ENCODE measurements at places on chromosomes 1 and 21.

GRCh38 chr1:16420424-16421118, 16.7 kb downstream of the SPATA21 start:
- H3K4me3 ChIP-seq, result peak overlapping the region; percentile 6
- peak overlapping the region; percentile 70 for H3K27ac ChIP-seq
- peaks cover 30% of the 10 kb centered on the region for H3K4me1 ChIP-seq
- peak; percentile 26 for DNase-seq

- no peak overlapping the region for H3K4me3 ChIP-seq
- DNase-seq, result no peak
- no peaks in the 10 kb centered on the region for H3K27me3 ChIP-seq
Measured at GRCh38 chr1:2240270-2241156, 12.4 kb downstream of the SKI start.

GRCh38 chr1:197924516-197925123, 7.4 kb downstream of the LHX9 start:
- no peak overlapping the region for H3K27ac ChIP-seq
- peaks cover 13% of the 10 kb centered on the region for H3K27me3 ChIP-seq
- H3K4me3 ChIP-seq, result no peak overlapping the region
- H3K4me1 ChIP-seq, result peaks cover 23% of the 10 kb centered on the region

DNA sequence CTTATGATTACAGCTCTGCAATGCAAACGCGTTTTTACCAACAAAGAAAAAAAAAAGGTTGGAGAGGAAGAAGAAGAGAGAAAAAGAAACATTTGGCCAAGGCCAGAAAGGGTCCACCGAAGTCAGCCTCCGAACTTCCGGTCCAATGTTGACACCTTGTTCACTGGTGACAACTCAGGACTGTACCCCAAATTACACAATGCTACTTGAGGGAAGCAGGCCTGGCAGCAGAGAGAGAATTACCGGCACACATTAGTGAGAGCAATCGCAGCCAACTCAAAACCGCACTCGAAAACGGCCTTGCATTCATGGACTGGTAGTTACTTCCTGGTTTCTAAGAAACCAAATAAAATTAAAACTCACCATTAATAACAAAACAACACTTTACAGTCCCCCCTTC, 652.5 kb downstream of the KIF26B start:
- no peaks in the 10 kb centered on the region for H3K27me3 ChIP-seq
- H3K27ac ChIP-seq, result no peak overlapping the region
- DNase-seq, result no peak
- H3K4me3 ChIP-seq, result no peak overlapping the region

DNA sequence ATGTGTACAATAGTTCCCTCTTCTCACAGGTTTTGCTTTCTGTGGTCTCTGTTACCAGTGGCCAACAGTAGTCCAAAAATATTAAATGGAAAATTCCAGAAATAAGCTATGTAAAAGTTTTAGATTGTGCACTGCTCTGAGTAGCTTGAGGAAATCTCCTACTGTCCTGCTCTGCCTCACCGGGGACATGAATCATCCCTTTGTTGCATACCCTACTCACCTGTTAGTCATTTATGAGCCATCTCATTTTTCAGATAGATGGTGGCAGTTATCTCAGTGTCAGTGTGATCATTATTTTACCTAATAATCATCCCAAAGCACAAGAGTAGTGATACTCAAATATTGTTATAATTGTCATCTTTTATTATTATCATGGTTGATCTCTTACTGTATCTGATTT, 688.1 kb downstream of the PLA2G4A start:
- no peaks in the 10 kb centered on the region for H3K27me3 ChIP-seq
- H3K27ac ChIP-seq, result no peak overlapping the region
- no peak for DNase-seq
- no peaks in the 10 kb centered on the region for H3K36me3 ChIP-seq

DNA sequence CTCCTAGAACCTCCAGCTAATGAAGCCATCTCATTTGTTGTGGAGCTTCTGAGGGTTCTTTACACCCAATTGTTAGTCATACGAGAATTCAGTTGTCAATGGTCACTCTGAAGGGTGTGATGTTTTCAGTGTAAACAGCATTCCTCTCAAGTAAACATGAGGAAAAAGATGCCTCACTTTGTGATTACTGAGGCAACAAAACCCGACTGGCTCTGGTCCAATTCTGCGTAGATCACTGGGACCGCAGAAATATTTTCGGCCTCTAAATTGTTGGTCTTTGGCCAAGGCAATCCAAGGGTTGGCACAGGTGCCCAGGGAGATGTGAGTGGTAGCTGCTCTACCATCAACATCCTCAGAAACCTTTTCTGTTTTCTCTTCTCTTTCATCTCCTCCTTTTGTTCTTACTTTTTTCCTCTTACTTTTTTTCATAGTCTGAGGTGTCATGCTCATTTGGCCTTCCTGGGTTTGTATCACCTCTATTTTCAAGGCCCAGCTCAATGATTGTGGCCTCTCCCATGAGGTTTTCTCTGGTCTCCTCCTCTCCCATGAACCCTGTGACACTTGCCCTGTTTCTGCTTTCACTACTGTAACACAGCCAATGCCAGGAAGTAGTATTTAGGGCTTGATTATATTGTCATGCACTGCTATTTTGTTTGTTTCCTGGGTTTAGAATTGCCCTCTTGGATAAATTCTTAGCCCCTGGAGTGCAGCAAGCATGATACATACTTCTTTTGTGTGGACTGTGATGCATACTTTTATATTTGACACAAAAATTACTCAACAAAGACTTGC, 221.9 kb downstream of the TNR start:
- peaks cover 4% of the 10 kb centered on the region for H3K27me3 ChIP-seq
- DNase-seq, result no peak
- H3K4me3 ChIP-seq, result no peak overlapping the region
- no peaks in the 10 kb centered on the region for H3K4me1 ChIP-seq
- no peak overlapping the region for H3K27ac ChIP-seq

GRCh38 chr1:202811296-202812175, 782 bp downstream of the PCAT6 start:
- no peaks in the 10 kb centered on the region for H3K36me3 ChIP-seq
- no peak overlapping the region for H3K27ac ChIP-seq
- peak overlapping the region; percentile 91 for H3K4me3 ChIP-seq
- H3K4me1 ChIP-seq, result peaks cover 15% of the 10 kb centered on the region

DNA sequence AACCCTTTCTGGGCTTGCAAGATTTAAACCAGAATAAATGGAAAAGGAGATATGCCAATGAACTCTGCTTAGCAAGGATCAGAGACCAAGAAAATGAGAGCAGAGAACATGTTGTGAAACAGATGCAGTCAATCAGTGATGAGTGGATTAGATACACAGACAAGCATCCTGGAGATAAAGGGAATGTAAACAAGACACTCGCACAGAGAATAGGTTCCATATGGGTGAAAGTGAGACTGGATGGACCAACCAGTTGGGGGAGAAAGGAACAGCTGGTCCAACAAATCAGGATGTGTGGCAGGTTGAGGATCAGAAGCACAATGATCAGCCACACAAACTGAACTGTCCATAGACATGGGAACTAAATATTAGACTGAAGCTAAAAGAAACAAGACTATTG, 338.2 kb downstream of the ASTN1 start:
- H3K36me3 ChIP-seq, result no peaks in the 10 kb centered on the region
- no peaks in the 10 kb centered on the region for H3K4me1 ChIP-seq
- H3K27me3 ChIP-seq, result no peaks in the 10 kb centered on the region
- no peak for DNase-seq

DNA sequence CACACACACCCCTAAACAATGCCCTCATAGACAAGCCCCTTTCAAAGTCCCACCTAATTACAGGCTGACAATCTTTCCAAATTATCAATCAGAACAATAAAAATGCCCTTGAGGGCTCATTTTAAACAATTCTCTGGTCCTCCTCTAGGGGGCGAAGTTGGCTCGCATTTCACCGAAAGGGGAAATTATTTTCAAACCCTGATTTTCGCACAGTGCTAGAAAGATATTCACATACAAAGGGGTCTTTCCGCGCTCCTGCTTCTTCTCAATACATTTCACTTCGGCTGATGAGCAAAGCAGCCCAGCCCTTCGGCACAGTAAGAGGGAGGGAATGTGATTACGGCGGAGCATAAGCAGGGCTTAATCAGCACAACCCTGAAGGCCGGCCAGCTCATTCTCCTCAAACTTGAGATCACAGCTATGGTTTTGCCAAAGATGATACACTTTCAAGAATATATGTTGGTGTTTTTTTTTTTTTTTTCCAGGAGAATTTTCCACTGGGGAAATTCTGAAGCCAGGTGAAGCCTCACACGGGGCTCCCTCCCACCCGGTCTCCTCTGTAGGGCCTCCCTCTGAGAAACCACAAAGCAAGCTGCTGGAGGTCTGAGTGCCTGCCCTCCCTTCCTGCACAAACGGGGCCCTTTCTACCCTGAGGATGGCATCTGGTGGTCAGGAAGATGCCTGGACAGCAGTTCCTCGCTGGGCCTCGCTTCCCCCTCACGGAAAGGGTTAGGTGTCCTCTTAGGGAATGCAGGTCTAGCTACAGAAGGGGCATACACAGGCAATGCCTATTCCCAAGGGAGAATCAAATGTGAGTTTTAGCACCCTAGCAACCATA, 66.9 kb downstream of the GNG12 start:
- peaks cover 2% of the 10 kb centered on the region for H3K27me3 ChIP-seq
- peak; percentile 16 for DNase-seq
- H3K36me3 ChIP-seq, result no peaks in the 10 kb centered on the region
- H3K4me1 ChIP-seq, result peaks cover 2% of the 10 kb centered on the region
- H3K4me3 ChIP-seq, result peak overlapping the region; percentile 60
- H3K27ac ChIP-seq, result no peak overlapping the region

- no peaks in the 10 kb centered on the region for H3K4me1 ChIP-seq
- no peaks in the 10 kb centered on the region for H3K27me3 ChIP-seq
- DNase-seq, result no peak
- H3K27ac ChIP-seq, result no peak overlapping the region
- H3K36me3 ChIP-seq, result no peaks in the 10 kb centered on the region
- no peak overlapping the region for H3K4me3 ChIP-seq
Measured at GRCh38 chr21:27649323-27649722, 682.4 kb upstream of the ADAMTS5 start.

DNA sequence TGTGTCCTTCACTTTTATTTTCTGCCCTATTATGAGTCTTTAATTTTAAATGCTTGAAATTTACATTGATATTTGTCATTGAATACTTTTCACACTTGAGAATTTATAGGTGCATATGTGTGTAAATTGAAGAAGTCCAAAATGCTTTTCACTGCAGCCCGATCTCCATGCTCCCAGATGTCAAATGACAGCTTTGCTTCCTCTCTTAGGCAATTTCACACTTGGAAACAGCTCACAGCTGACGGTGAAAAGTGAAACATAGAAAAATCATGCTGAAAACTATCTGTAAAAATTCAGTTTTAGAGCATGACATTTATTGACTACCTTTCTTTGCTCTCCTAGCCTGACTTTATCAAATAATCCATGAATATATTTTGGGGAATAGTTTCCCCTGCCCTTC, 196.0 kb downstream of the RPS6KC1 start:
- H3K27ac ChIP-seq, result no peak overlapping the region
- H3K4me1 ChIP-seq, result no peaks in the 10 kb centered on the region
- H3K4me3 ChIP-seq, result no peak overlapping the region
- DNase-seq, result no peak
- H3K27me3 ChIP-seq, result no peaks in the 10 kb centered on the region

DNA sequence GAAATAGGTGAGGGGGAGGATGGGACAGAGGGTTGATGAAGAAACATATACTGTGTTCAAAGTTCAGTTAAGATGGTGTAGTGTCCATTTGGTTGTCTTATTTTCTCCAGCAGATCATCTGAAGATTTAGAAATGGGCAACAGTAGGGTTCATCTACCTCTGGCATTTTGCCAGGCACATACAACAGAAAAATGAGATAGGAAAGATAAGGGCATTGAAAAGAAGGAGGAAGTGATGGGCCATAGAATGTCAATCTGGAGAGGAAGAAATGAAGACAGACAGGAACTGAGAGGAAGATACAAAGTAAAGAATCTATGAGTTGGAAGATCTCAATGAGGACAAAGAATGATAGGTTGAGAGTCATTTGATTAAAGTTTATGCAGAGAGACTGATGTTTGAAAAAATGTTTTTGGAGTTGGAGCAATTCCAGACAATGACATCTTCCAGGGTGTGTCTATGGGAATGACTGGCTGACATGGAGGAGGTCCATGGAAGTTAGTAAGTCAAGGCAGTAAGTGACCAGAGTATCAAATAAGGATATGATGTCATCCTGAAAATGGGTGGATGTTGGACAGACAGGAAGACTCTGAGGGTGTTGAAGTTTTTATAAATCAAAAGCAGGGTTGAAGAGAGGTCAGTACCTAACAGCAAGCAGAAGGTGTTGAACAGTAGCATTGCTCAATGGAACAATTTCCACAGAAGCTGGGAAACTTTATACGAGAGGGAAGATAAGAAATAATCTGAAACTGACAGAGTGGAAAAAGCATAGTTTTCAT, 18.7 kb upstream of the CD55 start:
- no peaks in the 10 kb centered on the region for H3K36me3 ChIP-seq
- H3K4me3 ChIP-seq, result no peak overlapping the region
- no peak for DNase-seq
- no peak overlapping the region for H3K27ac ChIP-seq

GRCh38 chr1:19949016-19949415, 25.6 kb upstream of the PLA2G2E start:
- no peak for DNase-seq
- H3K36me3 ChIP-seq, result no peaks in the 10 kb centered on the region
- no peak overlapping the region for H3K4me3 ChIP-seq
- H3K27me3 ChIP-seq, result peaks cover 3% of the 10 kb centered on the region
